ENCODE measurements at places on chromosomes 5 and 9.

GRCh38 chr9:137482094-137482781 is 23.1 kb upstream of the NSMF start:
- no peaks in the 10 kb centered on the region for H3K36me3 ChIP-seq
- no peaks in the 10 kb centered on the region for H3K4me1 ChIP-seq
- no peaks in the 10 kb centered on the region for H3K27me3 ChIP-seq

DNA sequence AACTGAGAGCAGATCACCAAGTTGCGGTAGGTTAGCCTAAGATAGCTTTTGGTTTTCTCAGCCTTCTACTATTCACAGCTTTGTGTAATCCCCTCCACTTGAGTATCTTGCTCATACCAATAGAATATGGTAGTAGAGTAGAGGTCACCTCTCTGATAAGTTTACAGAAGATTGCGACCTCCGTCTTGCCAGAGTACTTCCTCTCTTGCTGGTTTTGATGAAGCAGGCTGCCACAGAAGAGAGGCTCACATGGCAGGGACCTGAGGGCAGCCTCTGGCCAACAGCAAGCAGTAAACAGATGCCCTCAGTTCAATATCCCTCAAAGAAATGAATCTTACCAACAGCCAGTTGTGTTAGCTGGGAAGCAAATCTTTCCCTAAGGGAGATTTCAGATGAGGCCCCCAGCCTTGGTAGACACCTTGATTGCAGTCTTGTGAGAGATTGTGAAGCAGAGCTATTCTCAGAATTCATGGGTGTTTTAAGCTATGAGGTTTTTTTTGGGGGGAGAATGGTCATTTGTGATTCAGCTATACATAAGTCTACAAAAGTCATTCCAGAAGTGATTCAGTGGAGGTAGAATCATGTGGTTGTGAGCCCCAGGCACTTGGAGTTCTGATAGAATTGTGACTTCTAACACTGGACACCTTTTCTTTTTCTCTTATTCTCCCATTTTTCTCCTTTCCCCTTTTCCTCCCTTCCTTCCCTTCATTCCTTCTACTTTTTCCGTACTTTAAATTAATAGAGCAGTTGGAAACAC is 22.7 kb upstream of the CDKN2B start:
- H3K27ac ChIP-seq = no peak overlapping the region
- peaks cover 12% of the 10 kb centered on the region for H3K4me1 ChIP-seq
- no peaks in the 10 kb centered on the region for H3K36me3 ChIP-seq
- no peak for DNase-seq
- H3K4me3 ChIP-seq = no peak overlapping the region

DNA sequence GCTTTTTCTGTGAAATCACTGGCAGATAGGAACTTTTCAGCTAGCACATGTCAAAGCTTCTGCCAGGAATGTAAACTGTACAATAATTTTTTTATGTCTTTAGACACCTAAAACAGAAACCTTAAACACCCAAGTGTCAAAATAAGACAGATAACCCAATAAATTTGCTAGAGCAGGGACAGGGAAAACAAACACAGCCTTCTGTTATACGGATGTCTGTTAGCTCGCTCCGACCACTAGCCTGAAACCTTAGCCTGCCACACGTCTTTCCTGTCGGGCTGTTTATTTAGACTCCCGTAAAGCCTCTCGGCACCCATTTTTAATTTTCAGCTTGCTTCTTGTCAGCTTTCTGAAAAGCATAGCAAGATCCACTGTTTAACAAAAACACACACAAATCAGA is 355.4 kb upstream of the SLC24A2 start:
- no peaks in the 10 kb centered on the region for H3K27me3 ChIP-seq
- no peak overlapping the region for H3K27ac ChIP-seq
- no peak for DNase-seq
- no peaks in the 10 kb centered on the region for H3K36me3 ChIP-seq

DNA sequence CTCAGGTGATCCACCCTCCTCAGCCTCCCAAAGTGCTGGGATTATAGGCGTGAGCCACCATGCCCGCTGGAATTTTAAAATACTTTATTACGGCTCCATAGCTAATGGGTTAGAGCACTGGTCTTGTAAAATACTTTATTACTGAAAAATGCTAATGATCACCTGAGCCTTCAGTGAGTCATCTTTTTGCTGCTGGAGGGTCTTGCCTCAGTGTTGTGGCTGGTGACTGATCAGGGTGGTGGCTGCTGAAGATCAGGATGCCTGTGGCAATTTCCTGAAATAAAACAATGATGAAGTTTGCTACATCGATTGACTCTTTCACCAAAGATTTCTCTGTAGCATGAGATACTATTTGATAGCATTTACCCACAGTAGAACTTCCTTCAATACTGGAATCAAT is 26.0 kb upstream of the GNE start:
- no peak overlapping the region for H3K27ac ChIP-seq
- H3K4me1 ChIP-seq = no peaks in the 10 kb centered on the region
- no peaks in the 10 kb centered on the region for H3K27me3 ChIP-seq
- H3K36me3 ChIP-seq = no peaks in the 10 kb centered on the region
- no peak for DNase-seq

DNA sequence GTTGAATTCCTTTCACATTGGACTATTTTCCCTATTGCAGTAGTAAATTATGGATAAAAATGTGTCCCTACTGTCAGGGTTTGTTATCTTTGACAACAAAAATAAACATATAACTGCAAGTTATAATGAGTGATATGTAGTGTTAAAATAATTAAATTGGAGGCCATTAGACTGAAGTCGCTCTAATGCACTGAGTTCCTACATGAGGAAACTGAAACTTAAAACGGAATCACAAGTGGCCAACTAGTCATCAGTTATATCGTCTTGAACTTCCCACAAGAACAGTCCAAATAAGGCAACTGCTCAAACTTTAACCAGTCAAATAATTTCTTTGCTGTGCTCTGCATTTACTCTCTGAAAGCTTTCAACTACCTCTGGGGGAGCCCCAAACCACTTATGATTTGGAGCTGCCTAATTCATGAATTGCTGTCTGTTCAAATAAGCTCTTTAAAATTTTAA is 2.1 kb upstream of the IFT74 start:
- no peaks in the 10 kb centered on the region for H3K36me3 ChIP-seq
- no peak for DNase-seq
- no peak overlapping the region for H3K27ac ChIP-seq
- no peaks in the 10 kb centered on the region for H3K27me3 ChIP-seq
- no peak overlapping the region for H3K4me3 ChIP-seq
- peaks cover 14% of the 10 kb centered on the region for H3K4me1 ChIP-seq

DNA sequence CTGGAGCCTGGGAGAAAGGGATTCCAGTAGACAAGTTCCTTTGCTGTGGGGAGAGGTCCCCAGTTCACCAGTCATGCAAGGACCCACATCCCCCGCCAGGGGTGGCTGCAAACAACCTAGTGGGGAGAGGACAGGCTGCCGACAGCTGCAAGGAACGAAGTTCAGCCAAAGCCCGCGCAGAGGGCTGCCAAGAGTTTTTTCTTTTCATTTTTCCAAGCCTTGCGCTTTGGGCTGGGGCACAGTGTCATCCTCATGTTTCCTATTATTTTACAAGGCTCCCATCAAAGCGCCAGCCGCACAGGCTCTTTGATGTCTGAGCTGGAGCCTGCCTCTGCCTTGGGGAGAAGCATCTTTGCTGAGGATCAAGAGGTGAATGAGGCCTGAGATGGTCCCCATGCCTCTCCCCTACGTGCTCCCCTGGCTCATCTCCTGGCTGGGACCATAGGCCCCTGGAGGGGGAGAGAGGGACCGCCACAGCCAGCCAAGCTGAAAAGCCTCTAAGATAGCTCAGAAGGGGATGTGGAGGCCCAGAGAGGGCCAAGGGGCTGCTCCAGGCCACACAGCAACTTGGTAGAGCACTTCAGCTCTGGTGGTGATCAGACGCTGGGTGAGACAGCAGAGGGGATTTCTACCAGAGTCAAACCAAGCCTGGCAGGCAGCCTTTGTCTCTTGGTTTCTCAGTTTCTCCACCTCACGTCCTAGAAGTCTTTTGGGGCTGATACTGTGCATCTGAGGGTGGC is 50.4 kb upstream of the SYNPO start:
- no peak overlapping the region for H3K4me3 ChIP-seq
- DNase-seq = peak; percentile 81
- H3K27me3 ChIP-seq = no peaks in the 10 kb centered on the region
- no peaks in the 10 kb centered on the region for H3K36me3 ChIP-seq
- H3K27ac ChIP-seq = peak overlapping the region; percentile 72
- peaks cover 67% of the 10 kb centered on the region for H3K4me1 ChIP-seq

- H3K36me3 ChIP-seq = no peaks in the 10 kb centered on the region
- no peaks in the 10 kb centered on the region for H3K27me3 ChIP-seq
- no peak overlapping the region for H3K4me3 ChIP-seq
- no peak for DNase-seq
- H3K4me1 ChIP-seq = no peaks in the 10 kb centered on the region
Observed at GRCh38 chr5:148457183-148457620, 73.4 kb downstream of the FBXO38 start.

DNA sequence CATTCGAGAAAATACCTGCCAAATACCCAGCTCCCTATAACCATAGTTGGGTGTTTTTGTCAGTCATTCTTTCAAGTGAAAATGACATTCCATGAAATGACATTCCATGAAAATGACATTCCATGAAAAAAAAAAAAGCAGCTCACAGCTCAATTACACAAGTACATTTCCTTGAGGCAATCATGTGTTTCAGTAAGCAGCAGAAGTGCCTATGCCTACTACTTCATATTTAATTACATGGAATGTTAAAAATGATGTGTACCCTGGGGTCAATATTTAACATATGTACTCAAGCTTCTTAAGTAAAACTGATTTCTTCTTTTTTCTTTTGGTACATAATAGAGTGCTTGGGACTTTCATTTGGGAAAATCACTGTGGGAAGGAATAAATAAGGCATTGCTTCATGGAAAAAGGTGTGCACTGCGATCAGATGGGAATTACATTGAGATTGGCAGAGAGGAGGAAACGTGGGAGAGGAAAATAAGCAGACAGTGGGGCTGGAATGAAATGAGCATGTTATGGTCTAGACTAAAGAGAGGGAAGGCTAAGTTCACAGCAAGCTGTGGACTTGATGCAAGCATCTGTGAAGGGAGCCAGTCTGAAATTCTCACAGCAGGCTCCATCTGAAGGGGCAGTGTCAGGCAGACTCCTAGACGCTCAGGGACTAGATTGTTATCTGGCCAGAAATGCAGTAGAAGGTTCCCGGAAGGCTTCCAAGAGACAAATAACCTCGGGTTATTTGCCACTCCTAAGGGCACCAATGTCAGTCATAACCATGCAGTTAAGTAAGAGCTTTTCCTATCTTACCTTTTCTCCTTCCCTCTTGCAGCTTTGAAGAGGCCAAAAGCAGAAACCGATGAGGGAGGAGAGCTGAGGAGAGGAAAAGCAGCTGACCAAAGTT is 15.2 kb upstream of the SPATA9 start:
- no peaks in the 10 kb centered on the region for H3K36me3 ChIP-seq
- no peak for DNase-seq
- no peaks in the 10 kb centered on the region for H3K4me1 ChIP-seq
- no peak overlapping the region for H3K27ac ChIP-seq
- H3K27me3 ChIP-seq = no peaks in the 10 kb centered on the region
- H3K4me3 ChIP-seq = no peak overlapping the region

GRCh38 chr5:61866930-61867329 is 439.1 kb upstream of the KIF2A start:
- no peaks in the 10 kb centered on the region for H3K36me3 ChIP-seq
- no peak for DNase-seq
- no peak overlapping the region for H3K27ac ChIP-seq
- H3K4me1 ChIP-seq = no peaks in the 10 kb centered on the region
- no peaks in the 10 kb centered on the region for H3K27me3 ChIP-seq
- no peak overlapping the region for H3K4me3 ChIP-seq

GRCh38 chr9:125894566-125894965 is 147.4 kb downstream of the PBX3 start:
- H3K27me3 ChIP-seq = no peaks in the 10 kb centered on the region
- H3K4me3 ChIP-seq = no peak overlapping the region
- DNase-seq = no peak
- H3K4me1 ChIP-seq = no peaks in the 10 kb centered on the region
- H3K36me3 ChIP-seq = no peaks in the 10 kb centered on the region

DNA sequence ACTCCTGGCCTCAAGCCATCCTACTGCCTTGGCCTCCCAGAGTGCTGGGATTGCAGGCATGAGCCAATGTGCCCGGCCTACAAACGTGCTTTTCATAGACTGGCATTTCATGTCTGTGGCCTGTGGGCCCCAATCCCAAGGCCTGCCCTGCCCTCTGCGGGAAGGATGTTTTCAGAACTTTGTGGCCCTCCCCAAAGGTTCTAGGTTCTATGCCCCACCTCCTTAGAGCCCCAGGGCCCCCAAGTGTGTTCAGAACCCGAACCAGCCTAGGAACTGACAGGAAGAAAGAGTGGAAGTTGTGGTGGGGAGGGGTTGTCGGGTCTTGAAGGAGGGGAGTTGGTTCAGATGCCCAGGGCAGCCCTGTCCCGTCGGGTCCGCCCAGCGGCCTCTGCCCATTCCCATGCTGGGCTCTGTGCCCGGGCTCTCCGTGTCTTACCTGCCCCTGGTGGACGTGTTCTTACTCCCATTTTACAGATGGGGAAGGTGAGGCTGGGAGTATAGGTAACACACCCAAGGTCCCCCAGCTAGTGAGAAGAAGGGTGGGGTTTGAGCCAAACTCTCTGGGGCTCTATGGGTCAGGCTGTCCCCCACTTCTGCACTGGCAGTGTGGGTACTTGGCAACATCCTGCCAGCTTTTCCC is 175.8 kb upstream of the IER5L start:
- DNase-seq = no peak
- H3K36me3 ChIP-seq = no peaks in the 10 kb centered on the region
- H3K27ac ChIP-seq = no peak overlapping the region

GRCh38 chr9:72704688-72705375 is 183.4 kb downstream of the TMC1 start:
- no peaks in the 10 kb centered on the region for H3K4me1 ChIP-seq
- DNase-seq = no peak
- H3K27ac ChIP-seq = no peak overlapping the region
- H3K4me3 ChIP-seq = no peak overlapping the region
- no peaks in the 10 kb centered on the region for H3K36me3 ChIP-seq

DNA sequence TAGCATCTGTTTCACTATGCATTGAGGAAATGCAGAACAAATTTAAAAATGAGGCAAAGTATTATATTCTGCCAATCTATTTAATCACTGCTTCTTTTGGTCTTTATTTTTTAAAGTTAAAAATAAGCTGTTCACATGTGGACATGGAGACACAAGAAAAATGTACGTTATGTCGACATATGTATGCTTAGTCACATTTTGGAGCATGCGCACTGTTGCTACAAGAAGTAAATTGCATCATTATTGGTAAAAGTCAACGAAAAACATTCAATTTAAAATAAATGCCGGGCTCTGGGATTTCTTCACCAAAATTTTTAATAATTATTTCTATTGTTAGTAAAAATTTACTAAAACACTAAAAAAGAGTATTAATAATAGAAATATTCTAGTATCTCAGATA is 876.3 kb upstream of the CTNND2 start:
- H3K27me3 ChIP-seq = no peaks in the 10 kb centered on the region
- no peak overlapping the region for H3K4me3 ChIP-seq
- H3K4me1 ChIP-seq = no peaks in the 10 kb centered on the region
- H3K27ac ChIP-seq = no peak overlapping the region
- no peaks in the 10 kb centered on the region for H3K36me3 ChIP-seq

DNA sequence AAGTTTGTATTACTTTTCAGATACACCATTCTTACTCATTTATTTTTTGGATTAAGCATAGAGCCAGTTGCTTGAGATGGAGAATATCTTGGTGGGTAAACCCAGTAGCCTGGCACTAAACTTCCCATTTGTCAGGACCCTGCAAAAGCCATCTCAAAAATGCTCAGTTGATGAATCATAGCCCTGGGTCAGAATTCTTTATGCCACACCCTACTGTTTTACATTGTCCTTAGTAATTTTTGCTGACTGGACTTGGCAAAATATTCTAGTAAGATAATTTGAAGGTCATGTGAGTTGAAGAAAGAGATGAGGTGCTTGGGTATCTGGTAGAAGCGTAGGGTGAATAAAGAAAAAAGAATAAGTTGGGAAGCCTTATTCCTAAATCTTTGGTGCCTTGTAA is 50.7 kb downstream of the C7 start:
- H3K4me3 ChIP-seq = no peak overlapping the region
- H3K36me3 ChIP-seq = no peaks in the 10 kb centered on the region
- H3K27me3 ChIP-seq = no peaks in the 10 kb centered on the region
- H3K27ac ChIP-seq = no peak overlapping the region

Measured in gastrocnemius medialis (tissue), 4 donors.